ENCODE measurements at places on chromosomes 7 and 10.

- DNase-seq: no peak
Observed at GRCh38 chr7:98149116-98149692, 42.5 kb downstream of the LMTK2 start.

DNA sequence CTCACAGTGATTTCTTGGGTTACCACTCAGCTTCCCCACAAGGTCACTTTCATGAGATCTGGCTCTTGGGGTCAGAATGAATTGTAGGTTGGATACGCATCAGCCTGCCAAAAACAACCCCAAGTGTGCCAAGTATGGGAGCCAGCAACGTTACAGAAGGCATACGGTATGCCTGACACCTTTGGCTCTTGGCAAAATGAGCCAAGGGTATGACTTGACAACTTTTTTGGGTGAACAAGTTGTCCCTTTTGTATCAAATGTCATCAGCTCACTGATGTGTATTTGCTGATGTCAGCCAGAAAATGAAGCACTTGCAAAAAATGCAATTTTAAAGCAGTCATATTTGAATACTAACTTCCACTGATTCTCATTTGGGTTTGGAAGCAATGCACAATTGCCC, 168.4 kb downstream of the CACNB2 start:
- DNase-seq: no peak

- DNase-seq: no peak
Observed at GRCh38 chr10:31698181-31698830, 230.3 kb downstream of the ARHGAP12 start.

GRCh38 chr7:98212532-98213041, 1.3 kb downstream of the BHLHA15 start:
- no peak for DNase-seq

- no peak for DNase-seq
Observed at GRCh38 chr10:70786799-70787415, 1.7 kb upstream of the TBATA start.

- no peak for DNase-seq
Observed at GRCh38 chr10:8312079-8312478, 257.6 kb downstream of the GATA3 start.

- no peak for DNase-seq
Observed at GRCh38 chr10:59060852-59061251, 115.6 kb upstream of the PHYHIPL start.

GRCh38 chr10:48445932-48446331, 139.5 kb downstream of the MAPK8 start:
- no peak for DNase-seq

DNA sequence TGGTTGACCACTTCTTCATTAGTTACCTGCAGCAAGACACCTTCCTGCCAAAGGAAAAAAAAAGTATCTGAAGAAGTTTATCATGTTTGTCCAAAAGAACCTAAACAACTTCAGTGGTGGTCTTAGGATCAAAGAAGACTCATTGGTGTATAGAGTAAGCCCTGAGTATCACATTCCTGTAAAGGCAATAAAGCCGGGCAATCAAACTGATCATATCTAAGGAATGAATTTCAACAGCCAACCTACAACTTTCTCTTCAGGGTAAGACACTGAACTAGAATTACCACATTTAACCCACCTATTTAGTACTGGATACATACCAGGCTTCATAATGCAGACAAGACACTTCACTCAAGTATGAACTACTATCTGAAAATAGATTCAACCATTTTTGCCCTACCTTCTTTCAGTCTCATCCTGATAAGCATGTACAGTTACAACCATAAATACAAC, 10.1 kb downstream of the HNRNPA2B1 start:
- DNase-seq: no peak

DNA sequence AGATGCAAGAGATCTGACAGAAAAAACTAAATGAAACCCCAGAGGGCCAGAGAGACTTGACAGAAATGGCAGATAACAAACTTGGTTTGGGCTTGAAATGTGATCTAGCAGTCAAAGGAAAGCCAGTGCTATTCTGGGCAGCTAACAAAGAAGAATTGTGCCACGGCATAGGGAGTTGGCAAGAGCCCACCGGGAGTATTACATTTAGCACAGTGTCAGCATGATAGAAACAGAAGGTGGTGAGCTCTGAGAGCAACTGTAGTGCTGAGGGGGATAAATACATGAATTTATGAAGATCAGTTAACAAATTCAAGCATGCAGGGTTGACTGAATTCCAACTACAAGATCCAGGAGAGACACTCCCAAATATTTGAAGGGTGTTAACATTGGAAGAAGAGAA, 91.1 kb downstream of the AHCYL2 start:
- DNase-seq: no peak

- no peak for DNase-seq
Observed at GRCh38 chr7:90961037-90961725, 303.1 kb upstream of the FZD1 start.

DNA sequence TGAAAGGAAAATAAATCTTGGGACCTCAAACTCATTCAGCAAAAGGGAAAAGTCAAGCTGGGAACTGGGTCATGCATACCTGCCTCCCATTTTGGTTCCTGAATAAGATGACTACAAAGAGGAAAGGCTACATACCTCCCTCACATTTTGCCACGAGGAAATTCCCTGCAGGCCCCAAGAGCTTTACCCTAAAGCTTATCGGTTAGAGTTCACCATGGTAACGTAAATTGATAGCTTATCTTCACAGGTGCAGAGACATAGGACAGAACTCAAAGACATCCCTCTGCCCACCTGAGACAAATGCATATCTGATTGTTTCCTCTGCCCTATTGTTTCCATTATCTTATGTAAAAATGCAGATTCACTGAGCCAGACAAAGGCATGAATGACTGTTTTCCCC, 31.5 kb upstream of the GRB10 start:
- no peak for DNase-seq

GRCh38 chr10:6300106-6300783, 97.5 kb downstream of the PFKFB3 start:
- DNase-seq: no peak

GRCh38 chr7:135001390-135002165, 15.3 kb downstream of the AGBL3 start:
- no peak for DNase-seq

GRCh38 chr10:44310762-44311562, 73.9 kb downstream of the CXCL12 start:
- DNase-seq: no peak

DNA sequence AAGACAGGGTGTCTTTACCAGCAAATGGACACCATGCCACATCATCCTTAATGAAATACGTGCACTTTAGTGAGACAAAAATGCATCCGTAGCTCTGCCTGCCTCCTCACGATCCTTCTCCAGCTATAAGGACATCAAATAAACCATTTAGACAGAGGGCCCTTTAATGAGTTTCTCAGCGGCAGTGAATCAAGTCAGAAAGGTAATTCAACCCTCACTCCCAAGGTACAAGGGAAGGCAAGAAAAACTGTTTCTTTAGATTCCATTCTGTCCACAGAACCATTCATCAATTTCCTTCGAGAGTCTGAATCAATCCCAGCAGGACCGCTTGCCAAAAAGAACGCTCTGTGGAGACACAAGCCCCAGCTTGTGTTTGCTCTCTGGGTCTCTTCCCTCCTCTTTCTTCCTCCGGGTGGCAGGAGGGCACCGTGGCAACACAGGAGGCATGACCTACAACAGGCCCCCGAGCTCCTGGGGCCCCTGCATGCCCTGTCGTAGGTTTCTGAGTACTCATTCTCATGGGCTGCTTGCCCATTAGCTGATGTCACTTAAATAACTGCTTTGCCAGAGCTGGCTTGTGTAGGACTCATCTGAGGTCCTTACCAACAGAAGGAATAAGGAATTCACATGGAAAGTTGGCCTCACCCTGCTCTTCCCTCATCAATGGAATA, 297.8 kb upstream of the PRKCQ start:
- no peak for DNase-seq

GRCh38 chr10:123143162-123143824, 4.6 kb upstream of the HMX2 start:
- no peak for DNase-seq

DNA sequence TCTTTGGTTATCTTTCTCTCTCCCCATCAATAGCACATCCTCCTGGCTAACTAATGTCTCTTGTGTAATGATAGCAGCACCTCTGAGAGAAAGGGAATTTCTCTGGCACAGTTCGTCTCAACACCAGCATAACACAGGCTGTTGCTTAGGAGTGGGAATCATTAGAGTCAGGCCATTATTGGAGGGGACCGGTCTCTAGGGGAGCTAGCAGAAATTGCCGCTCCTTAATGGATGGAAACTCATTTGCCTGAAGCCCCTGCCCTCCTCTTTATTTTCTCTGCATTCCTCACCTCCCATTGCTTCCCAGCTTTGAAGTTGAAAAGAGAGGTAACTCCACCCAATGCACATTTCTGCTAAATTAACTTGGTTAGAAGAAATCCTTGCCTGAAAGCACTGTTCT, 11.9 kb downstream of the LRRC4 start:
- DNase-seq: no peak

DNA sequence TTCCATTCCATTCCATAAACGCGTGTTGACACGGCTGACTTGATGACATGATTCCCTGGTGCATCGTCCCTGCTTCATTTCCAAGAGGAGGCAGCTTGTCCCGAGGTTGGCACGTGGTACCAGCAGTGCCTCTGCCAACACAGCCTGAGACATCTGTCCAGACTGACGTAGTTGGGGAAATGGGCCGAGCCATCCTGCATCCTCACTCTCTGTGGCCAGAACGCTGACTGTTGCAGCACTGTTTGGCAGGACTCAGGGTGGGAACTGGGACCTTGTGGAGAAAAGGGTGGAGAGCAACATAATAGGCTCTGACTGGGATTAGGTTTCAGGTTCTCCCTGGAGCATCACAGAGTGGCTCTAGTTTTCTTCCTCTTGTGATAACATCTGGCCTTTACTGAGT, 118.6 kb upstream of the BTBD16 start:
- DNase-seq: no peak

- no peak for DNase-seq
Observed at GRCh38 chr10:93465806-93466675, 16.1 kb downstream of the MYOF start.

DNA sequence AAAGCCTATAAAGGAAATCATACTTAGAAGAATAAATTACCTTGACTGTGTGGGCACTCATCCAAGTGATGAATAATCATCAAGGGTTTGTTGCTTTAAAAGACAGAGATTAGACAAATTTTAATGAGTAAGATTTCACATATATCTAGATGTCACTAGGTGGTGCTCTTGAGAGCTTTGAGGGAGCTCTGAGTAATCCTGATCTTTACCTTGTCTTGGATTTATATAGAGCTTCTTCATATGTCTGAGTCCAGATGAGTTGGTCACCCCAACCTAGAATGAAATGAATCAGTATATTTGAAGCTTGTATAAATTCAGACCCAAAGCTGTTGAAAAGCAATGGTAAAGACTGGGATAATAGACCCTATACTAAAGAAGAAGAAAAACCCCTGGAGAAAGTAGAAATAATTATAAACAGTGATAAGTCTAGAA, 3.7 kb downstream of the AGR2 start:
- DNase-seq: peak; percentile 61

DNA sequence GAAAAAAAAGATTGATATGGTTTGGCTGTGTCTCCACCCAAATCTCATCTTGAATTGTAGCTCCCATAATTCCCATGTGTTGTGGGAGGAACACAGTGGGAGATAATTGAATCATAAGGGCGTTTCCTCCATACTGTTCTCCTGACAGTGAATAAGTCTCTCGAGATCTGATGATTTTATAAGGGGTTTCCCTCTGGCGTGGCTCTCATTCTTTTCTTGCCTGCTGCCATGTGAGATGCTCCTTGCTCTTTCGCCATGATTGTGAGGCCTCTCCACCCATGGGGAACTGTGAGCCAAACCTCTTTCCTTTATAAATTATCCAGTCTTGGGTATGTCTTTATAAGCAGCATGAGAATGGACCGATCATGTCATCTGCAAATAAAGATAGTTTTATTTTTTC, 29.4 kb upstream of the MAP3K8 start:
- DNase-seq: no peak

GRCh38 chr10:343231-344220, 208.3 kb downstream of the ZMYND11 start:
- no peak for DNase-seq

DNA sequence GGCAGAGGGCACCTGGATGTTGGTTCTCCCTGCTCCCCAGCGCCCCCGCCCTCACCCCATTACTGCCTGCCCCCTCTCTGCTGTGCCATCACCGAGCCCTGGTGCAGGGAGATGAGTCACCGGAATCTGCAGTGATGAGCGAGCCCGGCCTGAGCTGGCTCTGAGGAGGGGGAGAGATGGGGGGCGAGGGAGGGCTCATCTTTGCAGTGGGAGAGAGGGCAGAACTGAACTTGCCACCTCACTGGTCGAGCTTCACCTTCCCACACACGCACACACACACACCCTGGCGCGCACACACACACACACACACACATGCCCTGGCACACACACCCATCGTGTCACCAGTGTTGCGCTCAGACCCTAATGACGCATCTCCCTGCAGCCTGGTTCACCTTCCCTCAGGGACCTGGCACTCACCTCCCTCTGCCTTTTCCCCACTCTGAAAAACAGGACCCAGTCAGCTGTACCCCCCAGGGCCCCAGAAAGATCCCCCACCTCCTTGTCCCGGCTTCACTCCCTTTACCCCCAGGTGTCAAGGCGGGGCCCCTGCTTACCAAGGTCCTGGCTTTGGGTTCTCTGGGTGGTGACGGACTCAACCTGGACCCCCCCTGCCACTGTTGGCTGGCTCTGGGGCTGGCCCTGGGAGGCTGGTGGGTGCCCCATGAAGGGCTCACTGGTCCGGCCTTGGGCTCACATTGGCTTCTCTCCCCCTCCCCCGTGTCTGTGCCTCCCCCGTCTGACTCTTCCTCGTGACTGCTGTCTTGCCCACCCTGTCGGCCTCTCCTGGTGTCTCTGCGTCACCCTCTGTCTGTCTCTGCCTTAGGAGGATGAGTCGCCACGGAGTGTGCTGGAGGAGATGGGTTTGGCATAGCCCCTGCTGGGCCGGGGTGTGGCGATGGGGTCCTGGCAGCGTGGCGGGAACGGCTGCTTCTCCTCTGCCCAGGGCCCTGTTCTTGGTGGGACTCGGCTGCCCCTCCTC, 5.4 kb downstream of the VGF start:
- DNase-seq: no peak

GRCh38 chr10:76155961-76156360, 724.5 kb downstream of the LRMDA start:
- no peak for DNase-seq
